ENCODE measurements at places on chromosomes 13 and 19.
A peak's percentile ranks its signal among the peaks of the same experiment; 100 is the strongest.

GRCh38 chr13:37586164-37586563 is 12.4 kb downstream of the POSTN start:
- no peak for DNase-seq

- no peak for DNase-seq
Measured at GRCh38 chr19:38945562-38946228, 15.0 kb downstream of the MRPS12 start.

GRCh38 chr13:98768522-98768921 is 16.1 kb upstream of the SLC15A1 start:
- no peak for DNase-seq

DNA sequence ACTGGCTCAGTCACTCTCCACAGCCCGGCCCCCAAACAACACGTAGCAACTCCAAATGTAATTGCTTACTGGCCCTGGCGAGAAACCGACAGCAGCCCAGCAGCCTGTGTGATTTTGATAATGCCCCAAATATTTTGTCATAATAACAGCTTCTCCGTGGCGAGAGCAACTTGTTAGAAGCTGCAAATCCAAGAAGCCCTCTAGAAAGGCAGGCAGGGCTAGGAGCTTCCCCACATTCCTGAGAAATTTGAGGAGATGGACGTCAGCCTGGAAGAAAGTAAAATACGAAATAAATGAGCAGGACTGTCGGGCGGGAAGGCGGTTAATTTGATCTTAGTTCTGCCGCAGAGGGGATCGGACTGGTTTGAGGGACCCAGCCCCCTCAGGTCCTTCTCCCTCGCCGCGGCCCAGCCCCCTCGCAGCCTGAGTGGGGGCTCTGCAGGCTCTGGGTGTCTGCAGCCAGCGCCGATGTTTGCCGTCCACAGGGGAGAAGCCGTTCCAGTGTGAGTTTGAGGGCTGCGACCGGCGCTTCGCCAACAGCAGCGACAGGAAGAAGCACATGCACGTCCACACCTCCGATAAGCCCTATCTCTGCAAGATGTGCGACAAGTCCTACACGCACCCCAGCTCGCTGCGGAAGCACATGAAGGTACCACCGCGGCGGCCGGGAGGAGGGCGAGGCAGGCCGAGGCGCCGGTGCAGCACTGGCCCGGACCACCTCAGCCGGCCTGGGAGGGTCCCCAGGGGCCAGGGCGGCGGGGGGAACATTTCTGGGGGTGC is 3.1 kb downstream of the ZIC2 start:
- DNase-seq, result no peak

DNA sequence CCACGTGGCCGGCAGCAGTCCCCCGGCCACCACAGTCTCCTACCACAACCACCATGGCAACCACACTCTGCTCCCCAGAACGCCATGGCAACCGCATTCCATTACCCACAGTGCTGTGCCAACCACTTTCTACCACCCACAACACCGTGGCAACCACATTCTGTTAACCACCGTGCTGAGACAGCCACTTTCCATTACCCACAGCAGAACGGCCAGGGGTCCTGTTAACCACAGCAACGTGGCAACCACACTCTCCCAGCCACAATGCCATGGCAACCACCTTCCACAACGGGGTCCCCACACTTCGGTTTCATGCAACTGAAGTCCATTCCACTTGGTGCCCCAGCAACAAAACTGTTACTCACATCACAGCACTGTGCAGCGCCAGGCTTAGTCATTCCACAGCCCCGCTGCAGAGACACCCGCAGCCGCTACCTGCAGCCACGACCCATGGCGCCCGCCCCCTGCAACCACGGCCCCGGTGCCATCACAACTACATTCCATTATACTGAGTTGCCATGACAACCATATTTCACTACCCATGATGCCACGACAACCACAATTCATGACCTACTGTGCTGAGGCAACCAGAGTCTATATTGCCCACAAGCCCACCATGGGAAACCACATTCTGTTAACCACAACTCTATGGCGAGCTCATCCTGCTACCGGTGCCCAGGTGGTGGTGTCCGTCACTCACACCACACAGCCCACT is 10.0 kb downstream of the DPF1 start:
- peak; percentile 81 for DNase-seq

DNA sequence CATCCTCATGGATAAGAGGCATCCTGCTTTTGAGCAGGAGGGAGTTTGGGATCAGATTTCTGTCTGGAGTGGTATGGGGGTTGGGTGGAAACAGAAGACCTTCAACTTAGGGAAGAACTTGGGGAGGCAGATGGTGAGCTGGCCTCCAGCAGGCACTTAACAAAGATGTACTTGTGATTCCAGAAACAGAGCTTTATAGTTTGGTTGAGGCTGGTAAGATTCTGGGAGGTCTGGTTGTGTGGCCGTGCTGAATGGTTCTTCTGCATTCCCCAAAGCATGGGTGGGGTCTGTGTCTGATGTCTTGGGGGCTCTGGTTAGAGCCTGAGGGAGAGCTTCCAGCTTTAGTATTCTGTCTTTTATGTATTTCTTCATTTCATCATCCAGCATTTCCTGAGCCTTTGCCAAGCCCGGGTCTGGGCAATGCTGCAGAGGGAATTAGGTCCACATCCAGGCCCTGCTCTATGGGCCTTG is 4.8 kb downstream of the MEGF8 start:
- no peak for DNase-seq

DNA sequence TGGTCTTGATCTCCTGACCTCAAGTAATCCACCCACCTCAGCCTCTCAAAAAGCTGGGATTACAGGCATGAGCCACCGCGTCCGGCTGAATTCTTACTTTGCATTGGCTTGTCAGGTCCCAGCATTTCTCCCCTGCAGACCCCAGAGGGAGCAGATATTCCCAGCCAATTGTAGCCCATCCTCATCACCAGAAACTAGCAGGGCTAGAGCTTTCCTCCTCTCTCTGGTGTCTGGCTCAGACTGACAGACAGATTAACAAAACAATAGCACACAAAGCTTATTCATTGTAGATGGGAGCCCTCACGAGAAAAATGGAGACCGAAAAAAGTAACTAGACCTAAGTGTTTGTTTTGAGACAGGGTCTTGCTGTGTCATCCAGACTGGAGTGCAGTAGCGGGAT is 7.5 kb upstream of the MPV17L2 start:
- DNase-seq, result no peak

- no peak for DNase-seq
Measured at GRCh38 chr19:19610376-19611202, 7.9 kb downstream of the PBX4 start.

DNA sequence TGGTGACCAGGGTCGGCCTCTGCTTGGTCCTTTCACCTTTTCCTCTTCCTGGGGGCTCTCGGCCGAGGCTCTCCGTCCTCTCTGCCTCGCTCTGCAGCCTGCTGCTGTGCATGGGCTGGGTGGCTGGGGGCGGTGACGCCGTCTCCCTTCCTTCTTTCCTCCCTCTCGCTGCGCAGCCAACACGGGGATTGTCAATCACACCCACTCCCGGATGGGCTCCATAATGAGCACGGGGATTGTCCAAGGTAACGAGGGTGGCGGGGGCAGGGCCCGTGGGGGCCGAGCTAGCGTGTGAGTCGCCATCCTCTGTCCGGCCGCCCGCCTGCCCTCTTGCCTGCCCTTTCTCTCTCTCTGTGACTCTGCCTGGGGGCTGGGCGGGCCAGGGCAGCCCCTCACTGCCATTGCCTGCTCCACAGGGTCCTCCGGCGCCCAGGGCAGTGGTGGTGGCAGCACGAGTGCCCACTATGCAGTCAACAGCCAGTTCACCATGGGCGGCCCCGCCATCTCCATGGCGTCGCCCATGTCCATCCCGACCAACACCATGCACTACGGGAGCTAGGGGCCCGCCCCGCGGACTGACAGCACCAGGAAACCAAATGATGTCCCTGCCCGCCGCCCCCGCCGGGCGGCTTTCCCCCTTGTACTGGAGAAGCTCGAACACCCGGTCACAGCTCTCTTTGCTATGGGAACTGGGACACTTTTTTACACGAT is 7.1 kb downstream of the YIPF2 start:
- no peak for DNase-seq

DNA sequence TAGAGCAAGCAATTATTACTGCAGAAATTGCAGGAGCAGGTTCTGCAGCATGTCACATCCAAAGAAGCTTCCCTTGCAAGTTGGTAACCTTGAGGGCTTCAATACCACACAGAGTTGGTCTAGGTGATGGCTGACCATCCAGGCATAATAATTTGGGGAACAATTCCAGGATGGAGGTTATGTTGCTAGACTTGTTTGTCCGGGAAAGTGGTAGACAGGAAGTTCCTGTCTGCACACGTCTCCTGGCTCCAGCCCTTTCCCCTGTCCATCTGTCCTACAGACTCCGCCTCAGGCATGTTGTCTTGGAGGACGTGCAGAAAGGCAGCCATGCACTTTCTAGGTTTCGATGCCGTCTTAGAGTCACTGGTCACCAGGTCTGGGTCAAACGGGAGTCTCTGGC is 26.0 kb downstream of the DPRX start:
- no peak for DNase-seq

DNA sequence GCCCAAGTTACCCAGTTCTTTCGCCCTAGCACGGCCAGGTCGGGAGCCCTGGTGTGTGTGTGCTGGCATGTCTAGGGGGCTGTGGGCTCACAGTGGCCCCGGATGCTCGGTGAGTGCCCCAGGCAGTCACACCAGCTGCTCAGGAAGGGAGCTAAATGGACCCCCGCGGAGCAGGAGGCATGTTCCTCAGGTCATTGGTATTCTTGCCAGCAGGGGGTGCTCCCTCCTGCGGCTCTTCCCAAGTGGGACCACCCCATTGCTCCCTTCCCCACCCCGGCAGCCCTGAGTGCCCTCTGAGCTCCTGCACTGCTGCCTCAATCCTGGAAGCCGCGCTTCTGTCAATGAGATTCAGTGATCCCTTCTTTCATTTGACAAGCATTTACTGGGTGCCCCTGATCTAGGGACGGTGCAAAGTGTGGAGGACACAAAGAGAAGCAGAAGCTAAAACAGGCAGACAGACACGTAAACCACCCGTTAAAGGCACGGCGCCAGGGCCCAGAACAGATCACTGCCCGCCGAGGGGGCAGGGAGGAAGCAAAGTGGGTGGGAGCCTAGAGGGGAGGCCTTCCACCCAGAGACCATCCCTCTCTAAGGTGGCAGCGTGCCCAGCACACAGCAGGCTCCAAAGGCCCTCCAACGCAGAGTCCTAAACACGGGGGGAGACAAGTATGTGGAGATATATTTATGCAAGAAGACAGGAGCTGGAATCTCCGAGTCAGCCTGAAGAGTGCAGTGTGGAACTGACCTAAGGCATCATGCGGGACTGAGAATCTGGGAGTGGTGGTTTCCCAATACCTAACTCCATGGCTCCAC is 5.2 kb upstream of the ADPRHL1 start:
- peak; percentile 7 for DNase-seq

GRCh38 chr13:19713186-19713965 is 69.4 kb downstream of the PSPC1 start:
- no peak for DNase-seq

- no peak for DNase-seq
Measured at GRCh38 chr13:61247149-61247936, 168.3 kb downstream of the PCDH20 start.

GRCh38 chr19:6963937-6964336 is 57.3 kb downstream of the MBD3L2B start:
- DNase-seq, result no peak

DNA sequence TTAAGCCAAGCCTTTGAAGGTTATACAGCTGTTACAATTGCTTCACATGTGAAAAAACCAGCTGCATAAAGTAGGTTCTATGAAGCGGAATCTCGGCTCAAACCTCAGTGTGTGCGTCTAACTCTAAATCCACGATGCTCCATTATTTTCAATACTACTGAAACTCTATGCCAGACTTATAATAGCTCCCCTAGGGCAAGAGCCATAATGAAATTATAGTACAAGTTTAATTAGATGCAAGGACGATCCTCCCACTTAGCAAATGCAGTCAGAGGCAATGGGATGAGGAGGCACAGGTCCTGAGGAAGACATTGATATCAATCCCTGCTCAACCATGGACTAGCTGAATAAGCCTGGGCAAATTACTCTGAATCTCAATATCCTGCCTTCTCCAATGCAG is 31.1 kb downstream of the SLC7A1 start:
- DNase-seq, result no peak

GRCh38 chr13:23140492-23140891 is 40.3 kb upstream of the SGCG start:
- DNase-seq, result no peak

GRCh38 chr19:38930776-38931520 is at the start of gene MRPS12:
TSS of gene MRPS12 (plus strand) at chr19:38930944. CDS start at chr19:38931295, 351 bp downstream.
- DNase-seq, result peak; percentile 98

GRCh38 chr13:43195551-43195950 is 172.2 kb downstream of the DNAJC15 start:
- DNase-seq, result no peak

GRCh38 chr19:5718579-5719273 is 1.2 kb downstream of the LONP1 start:
- peak; percentile 82 for DNase-seq

DNA sequence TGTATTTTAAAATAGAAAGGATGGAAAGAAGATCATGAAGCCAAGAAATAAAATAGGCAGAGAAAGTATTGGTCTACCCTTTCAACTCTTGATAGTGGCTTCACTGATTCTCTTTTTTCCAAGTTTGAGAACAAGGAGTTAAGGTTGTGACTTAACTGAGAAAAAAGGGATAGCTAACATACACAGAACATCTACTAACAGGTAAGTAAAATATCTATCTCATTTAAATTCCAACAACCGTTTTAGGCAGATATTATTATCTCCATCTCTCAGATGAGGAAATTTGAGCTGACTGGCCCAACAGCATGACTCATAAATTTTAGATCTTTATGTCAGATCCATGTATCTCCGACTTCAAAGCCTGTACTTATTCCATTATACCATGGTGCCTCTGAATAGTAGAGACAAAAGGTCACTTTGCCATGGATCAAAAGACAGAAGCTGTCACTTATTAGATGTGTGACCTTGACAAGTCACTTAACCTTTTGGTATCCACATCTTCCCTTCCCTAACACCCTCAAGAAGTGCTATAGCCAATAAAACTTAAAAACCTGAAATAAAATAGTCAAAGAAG is 152.1 kb downstream of the DACH1 start:
- DNase-seq, result no peak

GRCh38 chr13:75461314-75461713 is 20.7 kb downstream of the TBC1D4 start:
- no peak for DNase-seq

DNA sequence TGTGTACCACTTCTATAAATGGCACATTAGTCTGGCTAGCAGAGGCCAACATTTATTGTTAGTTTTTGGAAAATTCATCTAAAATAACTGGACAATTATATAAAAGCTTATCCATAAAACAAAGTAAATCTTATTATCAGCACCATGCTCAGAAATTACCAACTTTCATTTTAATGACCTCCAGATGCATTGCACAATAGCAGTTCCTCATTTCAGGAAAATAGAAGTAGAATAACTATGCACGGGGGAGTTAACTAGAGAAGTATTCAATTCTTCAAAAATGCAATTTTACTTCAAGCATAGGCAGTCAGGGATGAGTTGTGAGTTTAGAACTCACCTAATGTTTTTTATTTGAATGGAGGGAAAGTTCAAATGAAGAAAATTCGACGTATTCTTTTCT is 1023.5 kb downstream of the PCDH17 start:
- DNase-seq, result no peak

All from ACHN (cell line).